RPMI8226 (cell line): ENCODE measurements at places on chromosomes 3 and 15.

DNA sequence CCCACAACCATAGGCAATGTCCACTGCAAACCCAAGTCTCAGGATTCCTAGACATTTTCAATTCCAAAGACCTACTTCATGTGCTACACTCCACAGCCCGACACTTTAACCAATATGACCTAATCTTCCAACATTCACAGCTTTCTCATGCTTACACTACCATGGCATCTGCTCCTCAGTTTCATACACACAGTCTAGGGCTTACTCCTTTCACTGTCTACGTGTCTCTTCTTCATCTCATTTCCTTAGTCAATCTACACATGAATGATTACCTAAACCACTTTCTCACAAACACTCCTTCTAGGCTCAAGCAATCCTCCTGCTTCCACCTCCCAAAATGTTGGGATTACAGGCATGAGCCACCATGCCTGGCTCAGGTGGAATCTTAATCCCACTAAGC, 106.3 kb downstream of the STAG1 start:
- no peak for DNase-seq

GRCh38 chr15:73344056-73344455, 24.7 kb downstream of the HCN4 start:
- no peak for DNase-seq

GRCh38 chr15:83533410-83533962, 86.3 kb downstream of the SH3GL3 start:
- no peak for DNase-seq

GRCh38 chr3:62550439-62550838, 177.1 kb upstream of the FEZF2 start:
- no peak for DNase-seq

GRCh38 chr15:89400782-89401545, 66.3 kb upstream of the POLG start:
- no peak for DNase-seq

DNA sequence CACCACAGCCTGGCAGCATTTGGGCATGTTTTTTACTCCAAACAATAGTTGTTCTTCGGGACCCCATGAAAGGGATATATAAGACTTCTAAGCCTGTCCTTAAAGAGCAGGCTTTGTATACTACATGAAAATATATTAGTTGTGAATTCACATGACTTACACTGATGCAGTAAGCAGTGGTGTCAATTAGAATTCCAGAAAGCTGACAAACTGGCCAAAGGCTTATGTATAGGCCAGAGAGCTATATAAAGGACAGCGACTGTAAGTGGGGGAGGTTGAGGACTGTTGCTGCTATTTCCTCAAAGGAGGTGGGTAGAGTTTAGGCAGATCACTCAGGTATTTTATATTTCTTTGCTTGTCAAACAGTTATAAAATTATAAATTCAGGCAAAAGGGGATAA, 24.8 kb downstream of the KPNA4 start:
- no peak for DNase-seq

GRCh38 chr15:75646944-75647364, 758 bp upstream of the SNX33 start:
- peak; percentile 34 for DNase-seq

DNA sequence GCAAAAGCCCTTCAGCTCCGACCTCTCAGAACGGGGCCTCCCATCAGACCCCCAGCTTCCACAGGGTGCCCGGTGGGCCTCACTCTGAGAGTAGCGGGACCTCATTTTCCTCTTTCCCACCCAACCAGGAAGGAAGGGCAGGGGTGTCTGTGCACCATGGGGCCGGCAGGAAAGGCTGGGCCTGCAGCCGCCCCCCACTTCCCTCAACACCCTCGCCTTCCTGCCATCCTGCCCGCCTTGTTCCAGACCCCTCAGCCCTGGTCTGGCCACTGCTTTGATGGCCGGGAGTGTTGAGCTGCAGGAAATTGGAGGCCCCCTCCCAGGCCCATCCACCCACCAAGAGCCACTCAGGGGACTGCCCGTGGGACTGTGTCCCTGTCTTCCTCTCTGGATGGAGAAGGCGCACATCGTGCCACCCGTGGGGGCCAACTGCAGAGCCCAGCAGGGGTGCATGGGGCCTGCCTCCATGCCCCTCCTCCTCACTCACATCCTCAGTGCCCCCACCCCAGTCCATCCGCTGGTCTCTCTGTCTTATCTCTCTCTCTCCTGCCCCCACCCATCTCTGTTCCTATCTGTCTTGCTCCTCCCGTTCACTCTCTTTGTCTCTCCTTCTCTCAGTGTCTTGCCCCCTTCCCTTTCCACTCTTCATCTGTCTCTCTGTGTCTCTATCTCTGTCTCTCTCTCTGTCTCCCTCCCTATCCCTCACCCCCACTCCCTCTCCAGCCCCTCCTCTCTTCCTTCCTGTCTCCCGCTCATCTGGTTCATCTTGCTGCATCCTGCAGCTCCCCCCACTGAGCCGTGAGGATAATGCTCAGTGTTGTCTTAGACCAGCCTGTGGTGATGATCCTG, 1.8 kb upstream of the PLXND1 start:
- peak; percentile 23 for DNase-seq

DNA sequence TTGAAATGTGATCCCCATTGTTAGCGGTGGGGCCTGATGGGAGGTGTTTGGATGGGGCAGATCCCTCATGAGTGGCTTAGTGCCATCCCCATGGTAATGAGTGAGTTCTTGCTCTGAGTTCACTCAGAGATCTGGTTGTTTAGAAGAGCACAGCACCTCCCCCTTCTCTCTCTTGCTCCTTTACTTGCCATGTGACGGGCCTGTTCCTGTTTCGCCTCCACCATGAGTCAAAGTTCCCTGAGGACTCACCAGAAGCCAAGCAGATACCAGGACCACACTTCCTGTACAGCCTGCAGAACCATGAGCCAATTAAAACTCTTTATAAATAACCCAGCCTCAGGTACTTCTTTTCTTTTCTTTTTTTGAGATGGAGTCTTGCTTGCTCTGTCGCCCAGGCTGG, 46.6 kb downstream of the ANP32A start:
- DNase-seq: no peak

- DNase-seq: no peak
Observed at GRCh38 chr3:155053756-155054155, 26.4 kb upstream of the MME start.

GRCh38 chr3:151347432-151347831, 18.1 kb upstream of the P2RY13 start:
- peak; percentile 16 for DNase-seq

- no peak for DNase-seq
Observed at GRCh38 chr3:4841776-4842440, 137.3 kb upstream of the BHLHE40 start.

DNA sequence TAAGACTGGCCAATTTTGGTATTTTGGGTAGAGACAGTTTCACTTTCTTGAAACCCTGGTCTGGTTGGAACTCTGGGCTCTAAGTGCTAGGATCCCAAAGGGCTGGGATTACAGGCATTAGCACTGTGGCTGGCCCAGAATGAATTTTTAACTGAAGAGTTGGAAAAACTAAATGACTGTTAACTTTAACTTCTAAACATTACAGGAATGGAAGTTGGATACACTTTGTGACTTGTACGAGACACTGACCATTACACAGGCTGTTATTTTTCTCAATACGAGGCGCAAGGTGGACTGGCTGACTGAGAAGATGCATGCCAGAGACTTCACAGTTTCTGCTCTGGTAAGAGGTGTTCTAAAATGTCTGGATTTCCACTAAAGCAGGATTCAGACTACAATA, 3.5 kb downstream of the EIF4A2 start:
- no peak for DNase-seq

GRCh38 chr3:151537726-151538125, 76.9 kb upstream of the IGSF10 start:
- peak; percentile 28 for DNase-seq

- no peak for DNase-seq
Observed at GRCh38 chr3:63960048-63960711, 48.0 kb upstream of the SCAANT1 start.

GRCh38 chr3:138443091-138443490, 8.7 kb downstream of the ESYT3 start:
- DNase-seq: no peak

- DNase-seq: no peak
Observed at GRCh38 chr15:59570315-59570714, 41.3 kb upstream of the GCNT3 start.

- no peak for DNase-seq
Observed at GRCh38 chr15:62822228-62822627, 220.3 kb upstream of the TPM1 start.

- DNase-seq: no peak
Observed at GRCh38 chr15:67101911-67102598, 36.7 kb downstream of the SMAD3 start.

GRCh38 chr15:38065721-38066345, 131.4 kb downstream of the TMCO5A start:
- DNase-seq: no peak

- DNase-seq: no peak
Observed at GRCh38 chr15:83320844-83321243, 36.4 kb upstream of the BNC1 start.

- DNase-seq: no peak
Observed at GRCh38 chr15:100043692-100044091, 298.1 kb downstream of the ADAMTS17 start.
